ENCODE measurements at places on chromosomes 12 and 14.

- DNase-seq = no peak
These were observed 6.7 kb downstream of the SERPINA9 start for GRCh38 chr14:94469261-94469660.

DNA sequence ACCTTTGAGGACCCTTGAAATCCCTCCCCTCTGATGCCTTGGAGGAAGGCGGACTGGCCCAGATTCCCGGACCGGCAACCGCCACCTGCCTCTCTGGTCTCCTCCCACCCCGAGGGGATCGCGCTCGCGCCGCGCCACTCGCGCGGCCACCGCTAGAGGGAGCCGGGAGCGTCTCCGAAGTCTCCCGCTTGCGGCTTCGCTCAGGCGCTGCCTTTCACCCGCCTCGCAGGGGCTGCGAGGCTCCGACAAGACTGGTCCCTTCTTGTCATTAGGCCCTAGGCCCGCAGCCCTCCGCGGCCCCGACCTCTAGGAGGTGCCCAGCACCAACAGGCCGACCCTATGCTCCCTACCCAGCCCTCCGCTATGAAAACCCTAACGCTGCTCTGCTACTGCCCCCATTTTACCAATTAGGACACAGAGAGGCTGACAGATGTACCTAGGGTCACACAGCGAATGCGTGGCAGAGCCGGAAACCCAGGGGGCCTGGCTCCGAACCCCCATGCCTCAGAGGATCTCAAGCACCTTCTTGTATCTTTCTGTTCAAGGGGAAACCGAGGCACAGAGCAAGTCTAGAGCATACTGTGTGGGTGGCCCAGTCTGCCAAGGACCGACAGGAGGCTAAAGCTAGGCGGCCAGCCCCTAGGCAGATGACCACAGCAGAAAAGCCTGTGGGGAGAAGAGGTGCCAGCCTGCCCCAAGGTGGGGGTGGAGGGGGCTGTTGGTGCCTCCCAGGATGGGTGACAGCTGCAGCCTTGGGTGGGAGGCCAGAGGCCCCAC is 21.4 kb upstream of the VSX2 start:
- peak; percentile 79 for DNase-seq

- no peak for DNase-seq
These were observed 7.4 kb downstream of the PPP1R13B start for GRCh38 chr14:103840014-103840413.

GRCh38 chr12:32084017-32084688 is 22.5 kb upstream of the BICD1 start:
- DNase-seq = no peak

DNA sequence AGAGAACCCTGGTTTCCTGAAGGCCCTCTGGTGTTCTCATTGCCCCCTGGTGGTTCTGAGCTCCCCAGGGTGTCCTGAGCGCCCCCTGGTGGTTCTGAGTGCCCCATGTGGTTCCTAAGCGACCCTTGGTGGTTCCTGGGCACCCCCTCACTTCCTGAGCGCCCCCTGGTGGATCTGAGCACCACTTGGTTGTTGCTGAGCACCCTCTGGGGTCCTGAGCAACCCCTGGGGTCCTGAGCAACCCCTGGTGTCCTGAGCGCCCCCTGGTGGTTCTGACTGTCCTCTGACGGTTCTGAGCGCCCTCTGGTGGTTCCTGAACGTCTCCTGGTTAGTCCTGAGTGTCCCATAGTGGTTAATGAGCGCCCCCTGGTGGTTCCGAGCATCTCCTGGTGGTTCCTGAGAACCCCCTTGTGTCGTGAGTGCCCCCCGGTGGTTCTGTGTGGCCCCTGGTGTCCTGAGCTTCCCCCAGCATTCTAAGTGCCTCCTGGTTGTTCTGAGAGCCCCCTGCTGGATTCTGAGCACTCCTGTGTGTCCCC is 568.3 kb downstream of the TMEM121 start:
- peak; percentile 55 for DNase-seq

Data from stimulated activated CD4-positive, alpha-beta T cell treated with anti-CD3 and anti-CD28 coated beads, Interleukin-1b, Interleukin-23, amount 100 ng/mL, for 4 hours (primary cell).